ENCODE measurements at places on chromosomes 3 and 15. TPM values are rescaled to one million over a fixed set of nuclear protein-coding genes. Genes with fewer than 3 reads are reported as not detected.

DNA sequence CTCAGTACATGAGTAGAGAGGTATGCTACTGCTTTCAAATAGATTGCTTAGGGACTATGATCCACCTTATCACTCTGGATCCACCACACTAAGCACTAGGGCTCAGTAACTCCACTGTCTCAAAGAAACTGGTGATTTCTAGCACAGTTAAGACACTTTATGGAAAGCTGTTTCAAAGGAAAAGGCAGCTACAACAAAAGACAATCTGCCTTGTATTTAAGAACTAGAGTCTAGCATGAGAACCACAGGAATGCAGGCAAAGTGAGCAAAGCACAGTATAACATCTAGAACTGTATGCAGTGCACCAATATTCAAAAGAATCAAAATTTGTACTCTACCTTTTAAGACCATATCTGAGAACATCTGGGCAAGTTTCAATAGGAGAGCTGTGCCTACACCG is 17.9 kb downstream of the TFRC start:
- DNase-seq = no peak

GRCh38 chr3:23389686-23390085 is 186.6 kb downstream of the UBE2E2 start:
- no peak for DNase-seq

GRCh38 chr15:58393241-58393662 is 38.5 kb upstream of the LIPC start:
- no peak for DNase-seq

- no peak for DNase-seq
These were observed 95.8 kb upstream of the ABHD17C start for GRCh38 chr15:80599359-80599758.

The PIGBOS1 gene
- total RNA-seq = 9.9 TPM

The CD200R1 gene
- 0.76 TPM for total RNA-seq

The CCK gene
- not detected for total RNA-seq
